Nasal cavity respiratory epithelium epithelial cell of viscerocranial mucosa (primary cell): ENCODE measurements at places on chromosomes 4 and X. TPM values are rescaled to one million over a fixed set of nuclear protein-coding genes. Genes with fewer than 3 reads are reported as not detected.

Gene SERTM2
- total RNA-seq, result not detected in 2 replicates

Gene ZNF182
- total RNA-seq, result 3.8 and 6.4 TPM in 2 replicates

Gene S100P
- total RNA-seq, result 19.9 and 208 TPM in 2 replicates

Gene MAGEA1
- not detected in 2 replicates for total RNA-seq

Gene HTN3
- not detected in 2 replicates for total RNA-seq

Gene DCTD
- total RNA-seq, result 83.4 and 95.5 TPM in 2 replicates

Gene ADH1C
- total RNA-seq, result 0.21 TPM in 1 of 2 replicates, not detected in the other

Gene RAB39B
- 0.07 and 1.0 TPM in 2 replicates for total RNA-seq

Gene GRIA3
- total RNA-seq, result under 0.01 TPM in 1 of 2 replicates, not detected in the other

Gene ABLIM2
- total RNA-seq, result 1.9 and 3.4 TPM in 2 replicates

Gene SLITRK4
- under 0.01 TPM in 1 of 2 replicates, not detected in the other for total RNA-seq

Gene FREM3
- total RNA-seq, result not detected in 2 replicates

Gene PHOX2B
- total RNA-seq, result not detected in 2 replicates

Gene AMOT
- total RNA-seq, result under 0.01 and 1.1 TPM in 2 replicates

Gene MAGEA12
- not detected in 2 replicates for total RNA-seq

Gene SPARCL1
- 0.07 TPM in 1 of 2 replicates, not detected in the other for total RNA-seq

Gene FRG2
- not detected in 2 replicates for total RNA-seq

Gene IRS4
- total RNA-seq, result not detected in 2 replicates

Gene ARR3
- total RNA-seq, result not detected in 2 replicates

Gene XAGE2
- total RNA-seq, result not detected in 2 replicates

Gene CT45A1
- total RNA-seq, result not detected in 2 replicates

Gene RPL36A
- total RNA-seq, result 338 and 999 TPM in 2 replicates

Gene MAGEE1
- 0.34 and 1.6 TPM in 2 replicates for total RNA-seq

Gene ADH1A
- total RNA-seq, result not detected in 2 replicates

Gene TREX2
- total RNA-seq, result 0.64 and 3.8 TPM in 2 replicates

Gene ZFYVE28
- 0.68 and 0.93 TPM in 2 replicates for total RNA-seq

Gene NUDT11
- 5.5 TPM in 2 replicates for total RNA-seq

Gene PAGE4
- total RNA-seq, result not detected in 2 replicates

Gene MMRN1
- under 0.01 and 0.07 TPM in 2 replicates for total RNA-seq

Gene ACSL4
- total RNA-seq, result 66.3 and 84.8 TPM in 2 replicates

Gene MAMLD1
- total RNA-seq, result under 0.01 and 0.71 TPM in 2 replicates

Gene MRFAP1L1
- total RNA-seq, result 55.4 and 60.4 TPM in 2 replicates

Gene CT47B1
- not detected in 2 replicates for total RNA-seq

Gene ACOT9
- 36.9 and 44.4 TPM in 2 replicates for total RNA-seq

Gene MAGEE2
- total RNA-seq, result not detected in 2 replicates

Gene ENOPH1
- 111 and 119 TPM in 2 replicates for total RNA-seq

Gene NRK
- under 0.01 TPM in 1 of 2 replicates, not detected in the other for total RNA-seq

Gene BEND2
- not detected in 2 replicates for total RNA-seq

Gene GLA
- 8.4 and 11.3 TPM in 2 replicates for total RNA-seq

Gene TCEAL7
- 0.34 and 0.50 TPM in 2 replicates for total RNA-seq

Gene VSIG1
- total RNA-seq, result 0.34 and 0.43 TPM in 2 replicates

Gene COL4A5
- total RNA-seq, result 58.4 and 143 TPM in 2 replicates

Gene LRP2BP
- 0.34 and 0.43 TPM in 2 replicates for total RNA-seq

Gene PPP2R2C
- total RNA-seq, result 2.7 and 17.4 TPM in 2 replicates
